ENCODE measurements at places on chromosomes 7 and 10.

DNA sequence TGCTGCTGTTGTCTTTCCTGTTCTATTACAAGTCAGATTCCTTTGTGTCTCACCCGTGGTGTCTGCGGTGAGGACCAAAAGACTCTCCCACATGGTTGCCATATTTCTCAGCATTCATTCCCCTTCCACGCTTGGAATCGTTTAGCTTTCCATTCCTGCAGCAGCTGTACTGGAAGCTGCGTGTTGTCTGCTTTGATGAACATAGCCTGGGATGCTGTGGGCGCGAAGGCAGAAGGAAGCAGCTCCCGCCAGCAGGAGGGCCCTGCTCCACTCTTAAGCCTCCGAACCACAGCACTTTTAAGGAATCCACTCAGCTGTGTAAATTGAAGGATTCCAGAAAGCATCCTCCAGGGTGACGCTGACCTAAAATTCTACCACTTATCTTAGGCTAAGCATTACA is 303.6 kb upstream of the PITRM1 start:
- DNase-seq: no peak

GRCh38 chr7:134287916-134288659 is 28.6 kb downstream of the SLC35B4 start:
- DNase-seq: peak; percentile 55

DNA sequence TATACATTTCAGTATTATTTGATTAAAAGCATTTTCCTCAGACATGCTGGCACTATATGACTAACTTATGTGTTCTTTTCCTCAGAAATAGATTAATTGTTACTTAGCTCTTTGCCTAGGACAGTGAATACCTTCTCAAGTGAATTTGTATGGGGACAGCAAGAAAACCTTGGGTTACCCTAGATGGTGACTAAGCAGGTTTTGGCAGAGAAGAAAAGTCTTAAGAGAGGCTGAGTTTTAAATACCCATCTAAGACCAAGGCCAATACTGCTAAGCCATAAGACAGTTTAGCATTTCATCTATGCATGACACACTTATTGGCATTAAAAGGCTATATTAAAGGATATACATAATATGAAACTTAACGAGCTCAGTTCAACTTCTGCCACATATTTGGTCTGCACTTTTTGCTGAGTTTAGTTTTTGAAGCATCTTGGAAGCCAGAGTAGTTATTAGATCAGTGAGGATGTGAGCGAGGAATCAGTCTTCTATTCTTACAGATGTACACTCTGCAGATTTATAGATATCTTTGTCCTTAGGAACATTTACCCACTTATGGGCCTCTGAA is 54.6 kb upstream of the FAM3C start:
- no peak for DNase-seq

DNA sequence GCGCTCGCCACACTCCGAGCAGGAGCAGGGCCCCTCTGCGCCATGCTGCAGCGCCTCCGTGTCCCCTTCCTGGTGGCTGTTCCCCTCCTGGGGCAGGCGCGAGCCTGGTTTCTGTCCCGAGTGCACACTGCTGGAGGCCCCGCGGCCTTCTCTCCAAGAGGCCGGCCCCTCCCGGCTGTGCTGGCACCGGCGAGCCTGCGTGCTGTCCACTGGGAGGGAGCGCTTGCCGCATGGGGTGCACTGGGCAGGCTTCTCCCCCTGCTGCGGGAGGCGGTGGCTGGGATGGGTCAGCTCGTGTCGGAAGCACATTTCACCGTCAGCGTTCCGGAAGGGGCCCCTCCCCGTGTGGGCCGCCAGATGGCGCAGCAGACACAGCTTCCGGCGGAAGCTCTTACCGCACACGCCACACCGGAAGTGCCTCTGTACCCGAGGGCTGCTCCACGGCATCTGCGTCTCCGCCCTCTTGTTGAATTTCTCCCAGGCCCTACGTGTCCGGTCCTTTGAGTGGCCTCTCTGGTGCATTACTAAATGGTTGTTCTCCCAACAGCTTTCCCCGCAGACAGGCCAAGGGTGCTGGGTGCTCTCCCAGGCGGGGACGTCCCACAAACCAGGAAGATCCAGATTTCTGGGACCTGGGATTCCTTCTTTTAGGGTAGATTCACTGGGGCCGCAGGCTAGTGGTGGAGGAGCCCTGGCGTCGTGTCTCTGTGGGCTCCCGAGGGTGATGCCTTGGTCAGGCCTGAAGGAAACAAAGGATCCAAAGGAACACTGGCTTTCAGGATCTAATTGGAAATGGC is 18.7 kb downstream of the ZNF786 start:
- DNase-seq: no peak

DNA sequence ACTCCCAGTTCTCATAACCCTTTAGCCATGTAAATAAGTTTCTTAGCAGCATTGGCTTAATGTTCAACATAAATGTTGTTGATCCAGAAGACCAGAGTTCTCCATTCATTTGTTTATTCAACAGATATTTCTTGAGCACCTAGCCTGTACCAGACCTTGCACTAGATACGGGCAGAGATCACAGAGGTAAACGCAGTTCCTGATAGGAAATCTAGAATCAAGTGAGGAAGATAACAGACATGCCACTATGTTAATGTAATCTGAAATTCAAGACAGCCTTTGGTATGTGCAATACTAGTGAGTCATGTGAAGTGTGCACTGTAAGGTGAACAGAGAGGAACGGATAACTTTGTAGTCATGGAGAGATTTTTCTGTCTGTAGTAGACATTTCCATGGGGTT is 3.0 kb downstream of the BUB3 start:
- no peak for DNase-seq

GRCh38 chr7:128172963-128173362 is 68.1 kb upstream of the LEP start:
- no peak for DNase-seq

DNA sequence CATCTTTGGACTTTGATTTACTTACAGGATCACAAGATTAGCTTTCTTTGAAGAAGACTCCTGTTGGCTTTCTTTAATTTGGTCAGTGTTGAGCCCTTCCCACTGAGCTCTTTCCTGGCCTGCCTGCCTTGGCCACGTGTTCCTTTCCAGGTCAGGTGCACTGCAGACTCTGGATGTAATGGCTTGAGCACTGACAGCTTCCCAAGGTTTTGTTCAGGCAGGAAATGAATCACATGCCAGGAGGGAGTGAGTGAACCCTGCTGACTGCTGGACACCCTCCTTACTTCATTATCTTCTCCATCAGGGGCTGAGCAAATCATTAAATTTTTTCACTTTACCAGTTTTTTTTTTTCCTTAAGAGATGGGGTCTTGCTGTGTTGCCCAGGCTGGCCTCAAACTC is 29.8 kb downstream of the SNX10 start:
- DNase-seq: no peak

- no peak for DNase-seq
Observed at GRCh38 chr10:13453896-13454295, 74.9 kb downstream of the BEND7 start.

DNA sequence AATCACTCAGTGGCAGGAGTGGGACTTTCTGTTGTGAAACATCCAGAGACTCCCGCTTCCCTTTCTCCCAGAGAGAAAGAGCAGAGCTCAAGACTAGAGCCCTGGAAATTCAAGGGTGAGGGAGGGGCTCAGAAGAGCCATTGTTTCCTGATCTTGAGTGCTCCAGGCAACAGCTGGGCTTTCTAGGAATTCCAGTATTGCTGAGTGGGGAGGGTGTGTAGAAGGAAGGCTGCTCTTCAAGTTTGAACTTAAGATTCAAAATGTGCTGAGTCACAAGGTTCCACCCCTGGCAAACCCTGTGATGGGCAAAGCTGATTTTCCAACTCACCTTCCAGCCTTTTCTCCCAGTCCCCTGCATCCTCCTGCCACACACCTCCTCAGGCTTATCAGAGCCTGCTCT is 42.3 kb upstream of the MSRB2 start:
- DNase-seq: peak; percentile 57

DNA sequence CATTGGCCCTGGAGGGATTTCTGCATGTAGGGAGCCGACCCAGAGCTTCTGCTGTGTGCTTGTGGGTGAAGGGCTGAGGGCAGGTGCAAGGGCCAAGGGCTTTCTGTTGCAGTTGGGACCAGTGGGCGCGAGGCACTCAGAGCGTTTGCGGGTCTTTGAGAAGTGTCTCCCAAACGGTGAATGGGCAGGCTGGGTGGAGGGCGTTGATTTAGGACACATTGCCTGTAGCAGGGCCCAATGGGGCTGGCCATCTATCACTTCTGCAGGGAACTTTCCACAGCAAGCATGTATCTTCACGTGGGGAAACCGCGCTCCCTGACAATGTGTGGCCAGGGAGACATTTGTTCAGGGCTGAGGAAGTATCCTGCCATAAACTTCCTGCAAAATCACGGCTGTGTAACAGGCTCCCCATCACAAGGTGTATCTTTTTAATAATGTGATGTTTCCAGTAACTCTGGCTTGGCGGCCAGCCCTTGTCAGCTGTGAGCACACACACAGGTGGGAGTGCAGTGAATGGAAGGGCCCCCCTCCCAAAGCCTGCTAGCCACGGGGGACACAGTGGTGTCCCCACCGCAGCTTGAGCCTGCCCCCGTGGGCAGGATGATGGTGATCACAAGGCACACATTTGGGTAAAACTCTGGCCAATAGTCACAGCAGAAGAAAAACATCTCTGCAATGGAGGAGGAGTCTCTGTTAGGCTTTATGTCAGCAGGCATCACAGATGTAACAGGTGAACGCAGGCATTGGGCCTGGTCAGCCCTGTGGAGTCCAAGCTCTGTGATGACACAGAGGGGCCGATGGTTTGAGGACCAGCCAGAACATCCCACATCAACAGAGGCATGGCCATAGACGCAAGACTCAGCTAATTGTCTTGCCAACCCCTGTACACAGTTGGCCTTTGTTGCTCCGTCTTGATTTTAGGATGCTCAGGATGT is 84.3 kb downstream of the GLRX3 start:
- no peak for DNase-seq

DNA sequence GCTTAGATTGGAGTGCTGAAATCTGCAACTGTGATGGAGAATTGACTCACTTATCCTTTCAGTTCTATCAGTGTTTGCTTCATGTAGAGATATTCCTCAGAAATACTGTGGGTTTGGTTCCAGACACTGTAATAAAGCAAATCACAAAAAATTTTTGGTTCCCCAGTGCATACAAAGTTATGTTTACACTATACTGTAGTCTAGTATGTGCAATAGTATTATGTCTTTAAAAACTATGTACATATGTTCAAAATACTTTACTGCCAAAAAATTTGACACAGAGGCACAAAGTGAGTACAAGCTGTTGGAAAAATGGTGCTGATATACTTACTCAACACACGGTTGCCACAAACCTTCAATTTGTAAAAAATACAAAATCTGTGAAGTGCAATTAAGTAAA is 112.5 kb downstream of the EPC1 start:
- DNase-seq: no peak

DNA sequence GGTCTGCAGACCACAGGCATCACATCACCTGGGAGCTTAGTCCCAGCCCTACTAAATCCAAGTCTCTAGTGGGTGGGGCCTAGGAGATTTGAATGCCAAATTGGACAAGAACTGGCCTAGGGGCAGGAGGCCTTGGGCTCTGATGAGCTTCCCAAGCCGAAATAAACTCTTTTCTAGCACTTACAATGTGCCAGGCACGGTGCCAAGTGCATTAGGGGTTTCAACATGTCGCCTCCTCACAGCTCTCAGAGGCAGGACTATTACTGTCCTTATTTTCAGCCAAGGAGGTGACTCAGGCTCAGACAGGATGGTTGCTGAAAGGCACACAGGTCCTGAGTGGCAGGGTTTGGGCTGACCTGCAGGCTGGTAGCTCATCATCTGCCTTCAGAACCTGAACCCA is 9.2 kb upstream of the CPA1 start:
- DNase-seq: peak; percentile 66

DNA sequence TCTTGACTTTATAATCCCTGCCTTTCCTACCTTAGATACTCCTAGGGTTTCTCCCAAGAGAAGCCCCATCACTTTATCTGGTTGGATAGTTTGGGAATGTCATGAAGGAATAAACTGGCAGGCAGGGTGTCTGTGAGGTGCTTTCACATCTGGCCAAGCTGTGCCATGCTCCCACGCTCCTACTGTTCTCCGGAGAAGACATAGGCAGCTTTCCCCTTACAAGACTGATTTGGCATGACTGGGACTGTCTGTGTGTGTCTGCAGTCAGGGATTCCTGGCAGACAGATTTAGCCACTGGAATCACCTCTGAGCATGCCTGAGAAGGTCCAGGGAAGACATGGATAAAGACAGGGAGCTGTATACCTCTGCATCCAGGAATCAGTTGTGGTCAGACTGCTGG is 45.3 kb downstream of the HK1 start:
- no peak for DNase-seq

DNA sequence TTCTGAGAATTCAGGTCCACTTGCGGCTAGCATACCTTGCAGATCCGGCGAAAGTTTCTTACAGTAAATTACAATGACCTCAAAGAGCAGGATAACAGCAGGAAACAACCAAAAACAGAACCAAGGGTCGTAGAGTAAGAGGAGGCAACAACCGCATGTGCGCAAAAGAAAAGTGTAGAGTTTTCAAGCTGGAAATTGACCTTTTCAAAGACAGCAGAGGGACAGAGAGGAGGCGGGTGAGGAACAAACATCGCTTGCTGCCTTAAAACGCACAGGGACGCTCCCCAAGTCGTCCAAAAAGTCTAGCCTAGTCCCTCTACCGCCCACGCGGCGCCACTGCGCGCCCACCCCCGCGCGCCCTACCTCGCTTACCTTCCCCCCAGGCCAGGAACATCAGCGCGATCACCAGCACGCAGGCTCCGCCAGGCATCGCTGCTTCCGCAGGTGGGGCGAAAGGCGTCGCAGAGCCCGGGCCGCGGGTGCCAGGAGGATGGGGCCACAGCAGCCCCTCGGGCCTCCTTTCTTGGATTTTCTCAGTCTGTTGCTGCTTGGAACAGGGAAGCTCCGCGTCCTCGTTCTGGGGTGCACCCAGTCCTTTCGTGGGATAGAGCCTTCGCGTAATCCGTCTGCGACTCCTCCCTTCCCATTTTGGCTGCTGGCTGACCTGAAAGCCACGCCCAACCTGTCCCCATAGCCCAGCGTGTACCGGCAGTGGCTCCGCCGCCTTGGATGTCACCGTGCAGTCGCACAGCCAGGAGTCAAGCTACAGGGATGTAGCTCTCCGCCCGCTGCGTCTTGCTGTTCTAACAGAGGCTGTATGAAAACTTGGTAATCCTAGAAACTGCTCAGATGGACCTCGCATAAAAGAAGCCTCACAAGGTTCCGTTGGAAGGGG is at the start of gene VWDE:
Gene VWDE, minus strand, starts transcription at position 579 of the 895 bp plus-strand sequence. Its CDS starts 149 bp downstream, at position 430.
- DNase-seq: peak; percentile 21

- DNase-seq: no peak
Observed at GRCh38 chr7:100975371-100975821, 6.0 kb downstream of the MUC12 start.

GRCh38 chr10:132855889-132856288 is 69.9 kb upstream of the NKX6-2 start:
- no peak for DNase-seq

DNA sequence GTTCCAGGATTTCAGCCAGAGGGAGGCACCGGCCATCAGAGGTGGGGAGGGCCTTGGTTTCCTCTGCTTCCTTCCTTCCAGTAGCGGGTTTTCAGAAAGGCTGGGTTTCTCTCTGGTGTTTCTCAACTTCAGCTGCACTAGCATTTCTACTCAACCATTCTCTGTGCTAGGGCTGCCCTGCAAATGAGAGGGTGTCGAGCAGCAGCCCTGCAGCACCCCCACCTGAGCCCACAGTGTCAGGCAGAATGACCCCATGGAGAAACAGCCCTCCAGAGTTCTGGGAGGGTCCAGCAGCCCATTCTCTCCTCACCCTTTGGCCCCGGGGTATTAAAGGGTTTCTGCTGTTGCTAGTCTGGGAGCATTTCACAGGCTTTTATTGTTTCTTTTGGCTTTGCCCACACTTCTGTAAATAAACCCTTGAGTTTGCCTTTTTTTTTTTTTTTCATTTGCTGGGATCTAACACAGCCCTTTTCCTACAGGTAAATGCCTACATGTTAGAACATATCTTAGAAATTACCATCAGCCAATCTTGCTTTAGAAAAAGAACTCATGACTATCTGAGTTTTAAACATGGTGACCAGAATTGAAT is 151.5 kb upstream of the VIPR2 start:
- no peak for DNase-seq

All from DMS79 treated with DMSO at 0.1 percent for 48 hours (cell line).